ENCODE measurements at places on chromosomes 7 and 10.

DNA sequence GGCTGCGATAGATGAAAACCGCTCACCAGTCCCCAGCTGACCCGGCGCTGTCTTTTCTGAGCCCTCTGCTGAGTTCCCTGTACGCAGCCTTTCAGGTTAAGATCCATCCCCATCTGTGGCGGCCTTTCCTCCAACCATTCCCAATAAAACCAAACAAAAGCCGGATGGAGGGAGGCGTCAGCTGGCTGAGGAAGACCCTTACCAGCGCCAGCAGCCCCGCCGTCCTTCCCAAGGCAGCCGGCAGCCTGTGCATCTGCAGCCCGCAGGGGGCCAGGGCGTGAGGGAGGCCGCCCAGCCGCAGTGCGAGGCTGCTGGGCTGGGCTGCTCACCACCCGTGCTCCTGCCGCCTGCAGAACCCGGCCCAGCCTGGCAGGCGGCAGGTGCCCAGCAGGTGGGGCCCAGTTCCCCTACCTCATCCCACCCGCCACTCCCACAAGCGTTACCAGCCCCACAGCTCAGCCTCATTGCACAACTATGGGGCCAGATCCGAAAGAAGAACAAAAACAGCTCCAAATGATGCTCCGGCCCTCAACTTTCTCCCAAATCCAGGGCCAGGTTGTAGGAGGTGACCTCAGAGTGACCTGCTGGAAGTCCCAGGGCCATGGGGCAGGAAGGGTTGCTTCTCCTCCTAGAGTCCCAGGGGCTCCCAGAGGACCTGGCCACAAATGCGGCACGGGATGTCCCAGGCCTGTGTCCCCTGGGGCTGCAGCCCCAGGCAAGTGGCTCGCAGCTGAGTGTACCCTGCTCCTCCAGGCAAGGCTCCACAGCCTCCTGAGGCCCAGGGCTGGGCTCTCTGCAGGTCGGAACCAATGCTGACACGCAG lies 23.8 kb downstream of the PAPOLB start:
- no peak for DNase-seq

DNA sequence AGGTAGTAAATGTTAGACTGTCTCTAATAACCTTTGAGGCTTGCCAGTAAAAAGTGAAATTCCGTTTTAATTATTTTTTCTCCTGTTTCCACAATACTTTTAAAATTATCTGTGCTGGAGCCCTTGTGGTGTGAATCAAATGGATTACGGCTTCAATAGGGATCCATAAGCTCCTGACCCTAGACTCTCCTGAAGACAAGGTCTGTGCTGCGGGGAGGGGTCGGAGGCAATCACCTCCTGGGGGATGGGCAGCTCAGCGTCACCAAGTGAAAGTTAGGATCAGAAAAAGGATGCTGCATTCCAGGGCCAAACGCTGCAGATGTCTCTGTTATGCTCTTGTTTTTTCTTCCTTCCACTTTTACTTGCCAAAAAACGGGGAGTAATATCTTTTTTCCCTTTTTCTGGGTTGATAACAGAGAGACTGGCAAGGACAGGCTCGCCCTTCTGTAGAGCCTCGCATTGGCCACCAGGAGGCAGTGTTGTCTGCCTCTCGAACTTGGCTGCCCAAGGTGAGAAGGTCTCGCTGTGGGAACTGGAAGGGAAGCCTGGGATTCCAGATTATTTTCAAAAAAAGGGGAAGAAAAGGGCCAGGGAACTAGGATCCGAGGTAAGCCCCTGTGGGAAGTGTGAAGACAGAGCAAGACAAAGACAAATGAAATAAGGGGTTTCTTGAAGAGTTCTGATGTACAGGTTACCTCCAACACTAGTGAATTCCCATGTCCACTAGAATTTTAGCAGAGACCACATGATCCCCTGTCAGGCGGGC lies 621.9 kb downstream of the ACTR3B start:
- no peak for DNase-seq

GRCh38 chr10:74743401-74743800 lies 83.0 kb upstream of the KAT6B start:
- DNase-seq, result no peak

- no peak for DNase-seq
Observed at GRCh38 chr7:871900-872537, 4.3 kb upstream of the GET4 start.

GRCh38 chr10:103711351-103711994 lies 143.9 kb downstream of the SH3PXD2A start:
- no peak for DNase-seq

GRCh38 chr7:91993976-91994375 lies 53.3 kb downstream of the AKAP9 start:
- no peak for DNase-seq
